ENCODE measurements at places on chromosomes 11 and 22.

- no peak for DNase-seq
Measured at GRCh38 chr22:26852176-26852575, 194.8 kb downstream of the MIAT start.

- DNase-seq = peak; percentile 13
Measured at GRCh38 chr22:22818861-22819855, 68.5 kb upstream of the IGLL5 start.

DNA sequence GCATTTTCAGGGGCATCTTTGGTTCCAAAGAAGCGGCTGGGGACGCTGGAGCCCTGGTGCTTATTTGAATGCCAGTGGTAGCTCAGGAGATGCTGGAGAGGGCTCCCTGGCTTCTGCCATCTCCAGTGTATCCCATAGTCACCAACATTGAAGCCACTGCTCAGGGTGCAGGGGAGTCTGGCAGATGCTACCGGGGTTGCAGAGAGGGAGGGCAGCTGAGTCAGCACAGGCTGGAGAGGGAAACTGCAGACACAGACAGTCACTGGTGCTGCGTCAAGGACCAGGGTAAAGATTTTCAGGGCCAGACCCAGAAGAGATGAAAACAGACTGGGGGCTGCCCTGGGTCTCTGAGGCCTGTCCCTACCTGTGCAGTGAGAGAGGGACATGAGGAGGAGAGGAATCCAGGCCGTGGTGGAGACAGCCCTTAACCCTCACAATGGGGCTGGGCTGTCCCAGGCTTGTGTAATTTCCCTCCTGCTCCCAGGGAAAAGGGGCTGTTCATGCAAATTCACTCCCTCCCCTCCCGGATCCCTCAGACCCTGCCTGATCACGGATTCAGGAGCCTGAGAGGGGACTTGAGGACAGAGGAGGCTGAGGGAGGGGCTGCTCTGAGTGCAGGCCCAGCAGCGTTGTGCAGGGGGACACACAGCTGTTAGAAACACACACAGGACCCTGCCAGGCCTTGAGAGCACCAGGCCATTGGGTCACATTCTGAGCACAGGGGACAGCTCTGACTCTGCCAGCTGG is 126.9 kb upstream of the GRK3 start:
- DNase-seq = no peak

DNA sequence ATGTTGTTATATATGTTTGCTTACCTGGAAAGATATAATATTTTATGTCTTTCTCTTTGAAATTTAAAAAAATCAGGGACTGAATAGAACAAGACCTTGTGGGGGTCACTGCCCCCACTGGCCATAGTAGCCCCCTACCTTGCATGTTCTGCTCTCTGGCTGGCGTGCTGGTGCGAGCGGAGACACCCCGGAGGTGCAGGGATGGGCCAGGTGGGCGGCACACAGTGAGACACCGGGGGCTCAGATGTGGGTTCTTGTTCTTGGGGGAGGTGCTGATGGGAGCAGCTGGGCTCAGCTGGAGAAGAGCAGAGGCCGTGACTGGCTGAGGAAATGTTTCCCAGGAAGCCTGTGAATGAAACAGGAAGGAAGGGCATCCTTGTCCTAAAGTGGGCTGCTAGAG is 20.2 kb downstream of the GAB4 start:
- DNase-seq = no peak

DNA sequence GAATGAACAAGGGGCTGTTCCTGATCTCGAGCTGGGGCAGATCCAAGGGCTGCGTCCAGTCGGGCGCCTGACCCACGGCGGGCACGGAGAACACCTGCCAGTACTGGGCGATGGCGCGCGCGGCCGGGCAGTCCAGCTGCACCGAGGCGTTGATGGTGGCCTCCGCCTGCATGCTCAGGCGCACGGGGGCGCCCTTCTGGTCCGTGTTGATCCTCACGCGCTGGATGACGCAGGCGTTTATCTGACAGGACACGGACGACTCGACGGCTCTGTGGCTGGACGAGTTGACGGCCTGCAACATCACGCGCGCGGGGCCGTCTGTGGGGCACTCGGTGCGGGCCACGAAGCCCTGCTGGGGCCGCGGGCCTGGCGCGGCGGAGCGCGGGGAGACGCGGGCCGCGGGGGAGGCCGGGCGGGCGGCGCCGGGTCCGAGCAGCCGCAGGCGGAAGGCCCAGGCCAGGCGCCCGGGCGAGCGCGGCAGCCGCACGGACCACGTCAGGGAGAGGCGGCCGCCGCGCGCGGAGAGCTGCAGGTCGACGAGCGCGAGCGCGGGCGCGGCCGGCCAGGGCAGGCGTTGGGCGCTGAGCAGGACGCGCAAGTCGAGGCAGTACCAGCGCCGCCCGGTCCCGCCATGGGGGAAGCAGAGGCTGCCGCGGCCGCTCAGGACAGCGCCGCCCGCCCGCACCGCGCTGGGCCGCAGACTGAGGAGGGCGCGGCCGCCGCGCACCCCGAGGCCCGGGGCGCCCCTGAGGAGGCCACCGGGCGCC is 511 bp downstream of the PKDREJ start:
- DNase-seq = peak; percentile 46

Data from stimulated activated CD4-positive, alpha-beta T cell treated with anti-CD3 and anti-CD28 coated beads, Interleukin-1b, Interleukin-23, amount 100 ng/mL, for 48 hours (primary cell).